Right ventricle myocardium superior (tissue), 1 donor: ENCODE measurements at places on chromosomes 7 and 10.

DNA sequence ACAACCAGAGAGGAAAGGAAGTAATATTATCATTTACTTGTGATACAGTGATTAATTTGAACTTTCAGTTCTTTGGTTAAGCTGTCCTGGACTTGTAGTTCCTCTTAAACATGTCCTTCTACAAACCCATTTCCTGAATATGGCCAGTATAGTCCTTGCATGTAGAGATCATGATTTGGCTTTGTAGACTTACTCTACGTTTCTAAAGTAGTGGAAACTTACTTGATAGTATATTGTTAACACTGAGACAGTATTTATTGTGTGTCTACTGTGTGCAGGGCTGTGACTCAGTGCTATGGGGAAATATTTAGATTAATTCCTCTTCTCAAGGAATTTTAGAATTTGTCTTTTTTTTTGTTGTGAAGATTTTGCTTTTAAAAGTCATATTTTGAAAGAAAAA is 109.5 kb downstream of the NRF1 start:
- DNase-seq: no peak

DNA sequence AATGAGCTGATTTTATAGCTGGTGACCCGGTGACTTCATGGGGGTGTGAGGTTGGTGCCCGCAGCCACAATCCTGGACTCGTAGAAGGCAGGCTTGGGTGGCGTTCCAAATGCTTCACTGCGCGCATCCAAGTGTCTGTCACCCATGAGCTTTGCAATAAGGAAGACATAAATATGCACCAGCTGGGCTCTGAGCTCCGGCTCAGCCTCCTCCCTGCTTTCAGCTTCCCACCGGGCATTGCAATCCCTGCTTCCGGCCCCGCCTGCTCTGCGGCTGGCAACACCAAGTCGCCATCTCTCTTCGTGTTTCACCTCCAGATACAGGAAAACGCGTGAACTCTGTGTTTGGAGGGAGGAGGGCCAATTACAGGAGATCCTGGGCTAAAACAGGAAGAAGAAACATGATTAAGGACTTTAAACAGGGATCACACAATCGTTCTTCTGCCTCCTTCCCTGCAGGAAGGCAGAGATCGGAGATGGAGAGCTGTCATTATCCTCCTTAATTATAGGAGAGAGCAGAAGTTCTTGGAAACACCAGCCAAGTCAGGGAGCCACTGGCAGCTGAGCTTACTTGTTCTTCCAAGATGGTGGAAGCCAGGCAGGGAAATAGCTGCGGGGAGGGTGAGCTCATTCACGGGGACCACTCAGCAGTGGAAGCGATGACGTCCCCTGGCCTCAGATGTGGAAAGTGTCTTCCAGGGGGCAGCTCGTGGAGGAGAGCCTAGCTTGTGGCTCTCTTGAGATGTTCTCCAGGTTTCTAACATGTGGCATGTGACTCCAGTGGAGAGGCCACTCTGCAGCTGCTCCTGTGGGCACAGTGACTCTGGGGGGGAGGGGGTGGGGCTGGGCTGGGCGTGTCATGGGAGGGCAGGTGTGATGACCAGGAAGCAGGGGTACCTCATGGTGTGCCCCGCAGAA is 134.9 kb downstream of the CAMK1D start:
- DNase-seq: no peak

- no peak for DNase-seq
Measured at GRCh38 chr7:70886547-70886946, 245.4 kb upstream of the GALNT17 start.

DNA sequence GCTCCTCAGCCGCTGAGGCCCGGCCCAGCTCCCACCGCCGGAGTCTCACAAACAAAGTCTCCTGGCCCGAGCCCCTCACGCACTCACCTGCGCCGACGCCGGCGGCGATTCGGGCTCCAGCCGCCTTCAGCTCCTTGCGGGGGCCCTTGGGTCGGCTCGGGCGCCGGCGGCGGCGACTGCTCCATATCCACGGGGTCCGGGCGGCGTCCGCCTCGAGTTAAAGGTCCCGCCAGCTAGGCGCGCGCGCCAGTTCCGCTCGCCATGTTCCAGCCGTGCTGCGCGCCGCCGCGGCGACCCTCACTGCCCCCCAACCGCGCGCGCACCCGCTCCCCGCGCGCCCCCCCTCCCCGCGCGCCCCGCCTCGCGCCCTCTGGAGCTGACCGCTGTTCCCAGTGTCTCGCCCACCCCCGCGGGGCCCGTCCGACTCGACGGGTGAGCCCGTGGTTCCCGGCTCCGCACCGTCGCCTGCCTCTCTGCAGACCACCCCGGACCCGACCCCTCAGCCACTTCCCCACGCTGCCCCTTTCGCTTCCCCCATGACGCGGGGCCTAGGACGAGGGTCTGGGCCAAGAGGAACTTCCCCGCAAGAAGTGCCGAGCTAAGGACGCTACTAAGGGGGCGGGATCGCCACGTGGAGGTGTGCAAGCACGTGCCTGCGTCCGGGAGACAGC is 396.1 kb downstream of the ZNF33B start:
- no peak for DNase-seq

DNA sequence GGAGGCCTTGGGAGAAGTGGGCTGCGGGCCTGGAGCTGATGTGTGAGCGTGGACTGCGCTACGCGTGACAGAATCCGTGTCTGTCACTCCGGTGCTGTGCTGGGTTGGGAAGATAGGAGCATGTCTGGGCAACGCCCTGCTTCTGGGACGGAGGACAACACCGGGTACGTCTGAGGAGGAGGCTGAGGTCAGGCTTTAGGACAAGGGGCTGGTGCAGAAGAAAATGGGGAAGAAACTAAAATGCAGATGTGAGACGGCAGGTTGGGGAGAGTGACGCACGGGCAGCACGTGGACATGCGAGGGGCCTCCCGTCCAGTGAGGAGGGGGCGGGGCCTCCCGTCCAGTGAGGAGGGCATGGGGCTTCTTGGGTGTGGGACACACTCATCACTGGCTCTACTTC is 207.4 kb downstream of the DNAJB6 start:
- DNase-seq: no peak

DNA sequence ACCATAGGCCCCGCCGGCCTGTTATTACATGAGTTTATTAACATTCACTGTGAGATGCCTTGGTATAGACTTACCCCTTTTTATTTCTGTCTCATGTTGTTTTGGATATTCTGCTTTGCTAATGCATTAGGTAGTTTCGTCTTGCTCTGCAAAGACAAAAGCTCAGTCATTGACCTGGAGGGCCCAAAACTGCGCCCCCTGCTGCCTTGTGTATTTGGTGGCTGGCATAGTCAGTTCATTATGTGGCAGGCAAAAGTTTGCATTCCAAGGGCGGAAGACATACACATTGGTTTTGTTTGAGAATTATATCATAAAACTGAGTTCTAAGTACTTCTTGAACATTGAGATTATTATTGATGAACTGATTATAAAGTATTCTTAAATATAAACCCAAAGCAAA is 372.5 kb downstream of the SDK1 start:
- peak; percentile 52 for DNase-seq

DNA sequence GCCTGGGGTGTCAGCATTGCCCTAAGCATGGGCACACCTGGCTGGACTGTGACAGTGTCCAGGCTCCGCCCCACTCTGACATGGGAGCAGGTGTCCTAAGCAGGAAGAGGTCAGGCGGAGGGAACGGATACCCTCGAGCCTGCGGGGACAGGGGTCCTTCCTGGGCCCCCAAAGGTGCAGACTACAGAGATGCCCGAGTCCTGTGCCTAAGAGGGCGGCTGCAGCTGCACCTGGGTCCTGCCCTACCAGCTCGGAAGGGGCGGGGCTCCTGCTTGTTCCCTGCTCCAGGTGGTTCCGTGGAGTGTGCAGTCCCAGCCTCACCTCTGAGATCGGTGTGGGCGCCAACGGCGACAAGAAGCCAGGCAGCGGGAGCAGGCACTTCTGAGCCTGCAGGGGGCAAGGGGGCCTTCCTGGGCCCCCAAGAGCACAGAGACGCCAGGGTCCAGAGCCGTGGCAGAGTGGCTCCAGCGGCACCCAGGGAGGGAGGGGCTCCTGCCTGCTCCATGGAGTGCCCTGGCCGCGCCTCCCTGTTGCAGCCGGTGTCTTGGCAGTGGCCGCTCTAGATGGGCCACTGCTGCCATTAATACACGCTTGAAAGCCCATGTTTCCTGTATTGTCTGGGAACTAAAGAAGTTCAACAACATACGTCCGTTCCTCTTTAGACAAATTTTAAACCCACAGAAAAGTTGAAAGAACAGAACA is 64.5 kb upstream of the CACNA2D1 start:
- no peak for DNase-seq

DNA sequence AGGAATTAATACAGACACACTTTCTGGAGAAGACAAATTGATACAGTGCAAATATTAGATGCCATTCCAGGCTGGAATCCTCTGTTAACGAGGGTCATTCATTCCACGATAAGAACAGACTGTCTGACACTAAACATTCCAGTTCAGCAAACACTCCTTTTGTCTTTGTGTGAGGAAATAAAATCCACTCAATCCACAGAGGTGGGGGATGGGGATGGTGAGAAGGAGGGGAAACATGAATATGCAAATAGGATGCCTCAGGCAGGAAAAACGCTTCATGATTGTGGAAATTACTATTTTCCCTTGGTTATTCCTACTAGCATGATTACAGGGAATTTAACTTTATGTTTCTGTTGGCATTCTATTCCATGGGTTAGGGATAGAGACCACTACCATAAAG is 196.9 kb upstream of the CDCA7L start:
- DNase-seq: no peak

DNA sequence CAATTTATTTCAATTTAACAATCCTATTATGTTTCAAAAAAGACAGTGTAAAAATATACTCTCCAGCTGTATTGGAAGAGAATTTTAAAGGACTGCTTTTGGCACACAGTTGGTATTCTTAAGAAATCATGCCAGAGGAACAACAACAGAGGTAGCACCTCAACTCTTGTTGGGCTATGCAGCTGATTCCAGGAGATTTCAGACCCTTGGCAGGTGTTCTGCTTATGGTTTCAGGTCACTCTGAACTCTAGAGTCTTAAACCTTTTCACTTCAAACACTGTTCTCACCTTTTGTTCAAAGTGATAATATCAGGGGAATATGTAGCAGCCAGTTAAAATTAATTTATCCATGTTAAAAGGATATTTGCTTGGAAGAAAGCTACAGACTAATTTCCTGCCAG is 160.1 kb downstream of the PFKFB3 start:
- no peak for DNase-seq

- no peak for DNase-seq
Measured at GRCh38 chr10:131710142-131710861, 190.5 kb upstream of the PPP2R2D start.

GRCh38 chr10:124918191-124918830 is 23.6 kb upstream of the ZRANB1 start:
- DNase-seq: no peak

GRCh38 chr10:131872827-131873375 is 27.9 kb upstream of the PPP2R2D start:
- no peak for DNase-seq

DNA sequence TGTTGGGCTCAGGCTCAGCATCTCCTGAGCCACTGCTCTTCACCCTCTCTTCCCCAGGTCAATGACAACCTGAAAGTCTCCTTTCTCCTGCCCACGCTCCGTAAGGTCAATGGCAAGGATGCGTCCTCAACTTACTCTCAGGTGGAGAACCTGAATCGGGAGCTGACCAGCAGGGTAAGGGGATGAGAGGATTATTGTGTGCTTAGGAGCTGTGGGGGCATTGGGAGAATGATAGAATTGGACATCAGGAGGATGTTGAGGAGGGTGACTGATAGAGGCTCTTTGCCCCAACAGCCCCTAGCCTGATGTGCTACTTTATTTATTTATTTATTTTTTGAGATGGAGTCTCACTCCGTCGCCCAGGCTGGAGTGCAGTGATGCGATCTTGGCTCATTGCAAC is 1.3 kb downstream of the LRWD1 start:
- no peak for DNase-seq

DNA sequence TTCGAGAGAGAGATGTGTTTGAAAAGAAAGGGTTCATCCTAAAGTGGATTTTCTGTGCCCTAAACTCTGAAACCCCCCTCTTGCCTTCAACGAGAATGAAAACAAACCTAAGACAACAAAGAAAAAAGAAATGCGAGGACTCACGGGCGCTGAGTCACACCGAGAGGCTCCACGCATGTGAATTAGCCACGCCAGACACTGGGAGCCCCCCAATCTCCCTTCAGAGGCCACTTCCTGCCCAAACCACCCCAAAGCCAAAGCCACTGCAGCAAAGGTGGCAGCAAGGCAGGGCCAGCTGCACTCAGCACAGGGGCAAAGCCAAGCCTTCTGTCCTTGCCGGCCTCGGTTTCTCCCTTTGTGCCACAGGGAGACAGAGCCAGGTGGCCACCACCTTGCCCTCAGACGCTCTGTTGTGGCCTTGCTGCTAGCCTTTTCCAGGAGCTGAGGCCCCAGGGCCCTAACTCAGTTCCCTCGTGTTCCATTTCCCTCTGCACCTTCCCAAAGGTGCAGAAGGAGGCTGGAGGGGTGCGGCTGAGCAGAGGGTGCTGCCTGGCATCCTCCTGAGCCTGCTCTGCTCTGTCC is 93.3 kb downstream of the FAM53B start:
- peak; percentile 38 for DNase-seq

- no peak for DNase-seq
Measured at GRCh38 chr7:136309407-136309806, 332.2 kb upstream of the MTPN start.

GRCh38 chr7:4715410-4715776 is 33.3 kb downstream of the FOXK1 start:
- peak; percentile 78 for DNase-seq

- no peak for DNase-seq
Measured at GRCh38 chr7:45450571-45451204, 123.5 kb upstream of the ADCY1 start.

GRCh38 chr10:620417-620816 is 69.1 kb downstream of the DIP2C start:
- DNase-seq: no peak

GRCh38 chr10:120997313-120997712 is 146.2 kb downstream of the WDR11 start:
- DNase-seq: no peak

DNA sequence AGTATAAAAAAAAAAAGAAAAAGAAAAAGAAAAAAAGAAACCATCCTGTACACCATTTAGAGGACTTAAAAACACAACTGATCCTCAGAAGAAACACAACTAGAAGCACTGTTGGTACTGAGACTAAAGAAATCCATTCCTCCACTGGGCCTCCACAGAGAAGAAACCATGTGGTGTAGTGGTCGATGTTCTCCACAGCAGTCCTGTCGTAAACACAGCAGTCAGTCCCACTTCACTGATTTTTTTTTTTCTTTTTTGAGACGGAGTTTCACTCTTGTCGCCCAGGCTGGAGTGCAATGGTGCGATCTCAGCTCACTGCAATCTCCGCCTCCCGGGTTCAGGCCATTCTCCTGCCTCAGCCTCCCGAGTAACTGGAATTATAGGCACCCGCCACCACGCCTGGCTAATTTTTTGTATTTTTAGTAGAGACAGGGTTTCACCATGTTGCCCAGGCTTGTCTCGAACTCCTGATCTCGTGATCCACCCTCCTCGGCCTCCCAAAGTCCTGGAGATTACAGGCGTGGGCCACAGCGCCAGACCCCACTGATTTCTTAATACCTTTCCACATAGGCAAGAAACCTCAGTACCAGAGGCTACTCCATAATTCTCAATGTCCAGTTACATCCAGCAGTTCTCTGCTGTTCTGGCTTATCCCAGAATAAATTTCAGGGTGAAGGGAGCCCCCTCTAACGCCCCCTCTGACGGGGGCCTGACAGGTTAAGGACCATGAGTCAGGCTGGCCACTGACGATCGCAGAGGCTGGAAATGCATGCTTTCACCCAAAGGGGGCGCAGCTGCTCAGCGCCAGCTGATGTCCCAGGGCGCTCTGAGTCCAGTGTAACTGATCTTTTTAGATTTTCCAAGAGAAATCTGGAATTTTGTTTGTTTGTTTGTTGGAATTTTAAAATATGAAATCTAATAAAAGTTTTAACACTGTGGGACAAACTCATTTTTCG is 24.8 kb upstream of the FFAR4 start:
- peak; percentile 67 for DNase-seq

GRCh38 chr10:63675171-63675570 is 154.0 kb downstream of the REEP3 start:
- DNase-seq: no peak
